AG04450 (cell line): ENCODE measurements at places on chromosomes 5 and 9. TPM values are rescaled to one million over a fixed set of nuclear protein-coding genes. Genes with fewer than 3 reads are reported as not detected.

The DOCK2 gene
- polyA plus RNA-seq: 1.2 and 1.6 TPM in 2 replicates

The PCDHGA4 gene
- 6.3 and 7.6 TPM in 2 replicates for polyA plus RNA-seq

The PCDHB15 gene
- 0.88 and 0.93 TPM in 2 replicates for polyA plus RNA-seq

The NRARP gene
- polyA plus RNA-seq: 0.17 and 0.22 TPM in 2 replicates

The ACSL6 gene
- polyA plus RNA-seq: not detected in 2 replicates

The SERF1A gene
- polyA plus RNA-seq: 0.91 and 1.2 TPM in 2 replicates

The UBQLN1 gene
- 124 and 127 TPM in 2 replicates for polyA plus RNA-seq

The NMUR2 gene
- not detected in 2 replicates for polyA plus RNA-seq

The ORM2 gene
- not detected in 2 replicates for polyA plus RNA-seq

The CCDC192 gene
- polyA plus RNA-seq: not detected in 2 replicates

The POLR3G gene
- polyA plus RNA-seq: 4.7 and 7.3 TPM in 2 replicates

The GDA gene
- not detected in 2 replicates for polyA plus RNA-seq

The ATP10B gene
- not detected in 2 replicates for polyA plus RNA-seq

The PAEP gene
- not detected in 2 replicates for polyA plus RNA-seq

The CATSPER3 gene
- 0.21 and 0.22 TPM in 2 replicates for polyA plus RNA-seq

The ZFP62 gene
- polyA plus RNA-seq: 13.7 and 18.0 TPM in 2 replicates

The HAVCR2 gene
- not detected in 2 replicates for polyA plus RNA-seq

The ADGRV1 gene
- 0.06 TPM in 1 of 2 replicates, not detected in the other for polyA plus RNA-seq

The CKMT2 gene
- polyA plus RNA-seq: 0.11 and 0.24 TPM in 2 replicates

The TMEM215 gene
- not detected in 2 replicates for polyA plus RNA-seq

The ZFP2 gene
- polyA plus RNA-seq: 0.33 and 0.62 TPM in 2 replicates

The PDE6A gene
- not detected in 2 replicates for polyA plus RNA-seq

The FOXI1 gene
- not detected in 2 replicates for polyA plus RNA-seq

The TPPP gene
- polyA plus RNA-seq: 0.05 and 0.06 TPM in 2 replicates

The FRMPD1 gene
- not detected in 2 replicates for polyA plus RNA-seq

DNA sequence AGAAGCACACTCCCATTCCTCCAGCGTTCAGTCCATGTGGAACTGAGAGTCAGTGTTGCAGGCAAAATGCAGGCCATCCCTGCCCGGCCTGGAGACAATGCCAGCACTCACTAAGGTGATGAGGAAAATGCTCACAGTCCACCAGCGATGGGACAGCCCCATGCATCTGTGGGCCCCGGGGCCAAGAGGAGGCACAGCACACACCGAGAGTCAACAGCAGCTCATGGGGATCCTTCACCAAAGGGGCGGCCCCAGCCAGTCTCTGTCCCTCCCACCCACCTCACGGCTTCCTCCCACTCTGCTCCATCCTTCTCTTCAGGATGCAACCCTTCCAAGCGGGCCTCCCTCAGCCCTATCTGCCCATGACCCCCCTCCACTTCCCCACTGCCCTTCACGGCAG, 6.2 kb downstream of the SEMA4D start:
- DNase-seq: no peak

DNA sequence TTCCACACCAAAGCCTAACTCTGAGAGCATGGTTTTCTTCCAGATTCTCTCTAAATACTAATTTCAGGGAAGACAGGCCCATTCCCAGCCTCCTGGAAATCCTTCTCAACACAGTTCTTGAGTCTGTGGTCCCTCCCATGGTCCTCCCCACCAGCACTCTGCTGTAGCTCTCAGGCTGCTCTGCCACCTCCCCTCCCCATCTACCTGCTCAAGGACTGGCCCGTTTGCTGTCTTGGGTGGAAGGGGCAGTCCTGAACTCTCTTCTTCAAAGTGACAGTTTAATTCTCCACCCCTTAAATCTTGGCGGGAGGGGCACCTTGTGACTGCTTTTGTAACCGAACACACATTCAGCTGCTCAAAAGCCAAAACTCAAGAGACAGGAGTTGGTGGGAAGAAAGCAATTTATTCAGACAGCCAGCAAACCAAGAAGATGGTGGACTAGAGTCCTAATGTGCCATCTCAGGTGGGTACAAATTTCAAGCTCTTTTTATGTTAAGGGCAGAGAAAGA, 7.6 kb upstream of the LCN15 start:
- DNase-seq: no peak

GRCh38 chr5:176144508-176144907, 93.7 kb upstream of the SIMC1 start:
- no peak for DNase-seq

GRCh38 chr9:74696520-74696919, 191.2 kb downstream of the TRPM6 start:
- DNase-seq: no peak

- DNase-seq: no peak
Observed at GRCh38 chr5:81544351-81545018, 150.6 kb upstream of the ACOT12 start.

- no peak for DNase-seq
Observed at GRCh38 chr9:123033864-123034601, 566 bp downstream of the GPR21 start.

- no peak for DNase-seq
Observed at GRCh38 chr5:59034498-59035186, 451.8 kb downstream of the RAB3C start.

DNA sequence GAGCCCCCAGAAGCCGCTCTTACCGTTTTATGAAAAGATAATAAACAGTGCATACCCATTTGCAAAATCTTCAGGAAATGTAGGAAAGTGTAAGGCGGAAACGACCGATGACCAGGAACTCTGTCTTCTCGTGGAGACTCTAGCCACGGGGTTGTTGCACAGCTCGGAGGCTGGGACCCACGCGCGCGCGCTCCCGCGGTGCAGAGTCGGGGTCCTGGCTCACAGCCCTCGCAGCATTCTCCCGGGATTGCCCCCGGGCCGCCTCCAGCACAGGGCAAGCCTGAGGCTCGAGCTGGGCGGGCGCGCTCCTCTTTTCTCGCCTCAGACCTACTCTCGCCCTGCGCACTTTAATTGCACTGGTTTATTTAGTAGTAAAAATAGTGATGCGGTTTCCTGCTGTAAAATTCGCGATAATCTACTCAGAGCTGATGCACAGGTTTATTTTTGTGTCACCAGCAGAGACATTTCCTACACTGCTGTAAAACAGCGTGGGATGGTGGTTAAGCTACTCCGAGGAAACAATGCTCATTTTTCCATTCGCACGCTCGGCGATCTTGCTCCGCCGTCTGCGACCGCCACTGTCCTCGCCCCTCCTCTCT, 15.5 kb downstream of the TRIM7 start:
- DNase-seq: no peak

GRCh38 chr5:37424441-37424840, 45.3 kb downstream of the WDR70 start:
- no peak for DNase-seq

GRCh38 chr5:2039180-2039531, 156.4 kb upstream of the IRX4 start:
- DNase-seq: no peak

GRCh38 chr9:134534661-134535080, 106.9 kb upstream of the COL5A1 start:
- DNase-seq: no peak

DNA sequence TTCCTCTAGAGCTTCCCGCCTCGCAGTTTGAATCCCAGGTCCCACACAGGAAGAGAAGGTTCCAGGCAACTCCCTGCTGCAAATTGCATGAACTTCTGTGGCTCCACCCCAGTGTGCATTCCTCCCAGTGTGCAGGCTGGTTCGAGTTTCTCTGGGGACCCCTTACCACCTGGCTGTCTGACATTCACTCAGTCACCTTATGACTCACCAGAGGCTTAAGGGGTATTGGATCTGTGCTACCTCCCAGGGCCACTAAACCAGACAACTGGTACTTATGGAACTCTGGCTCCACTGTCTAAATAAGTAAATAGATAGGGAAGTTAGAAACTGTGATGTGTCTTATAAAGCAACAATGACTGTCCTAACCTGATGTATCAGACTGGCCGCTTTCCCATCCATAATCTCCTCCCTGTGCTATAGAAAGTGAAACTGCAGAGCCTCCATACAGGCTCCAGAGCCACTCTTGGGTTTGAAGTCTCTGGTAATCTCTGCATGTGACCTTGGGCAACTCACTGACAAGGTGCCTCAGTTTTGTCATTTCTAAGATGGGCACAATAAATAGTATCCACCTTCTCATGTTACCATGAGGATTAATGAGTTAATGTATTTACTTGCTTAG, 720.6 kb downstream of the SEMA5A start:
- no peak for DNase-seq

GRCh38 chr5:83654427-83654994, 66.1 kb downstream of the HAPLN1 start:
- DNase-seq: no peak

- peak; percentile 21 for DNase-seq
Observed at GRCh38 chr5:112492291-112492690, 73.2 kb upstream of the EPB41L4A start.

GRCh38 chr5:122493091-122494021, 181.3 kb downstream of the SNCAIP start:
- no peak for DNase-seq

GRCh38 chr9:109923471-109923760, 143.4 kb downstream of the PALM2AKAP2 start:
- DNase-seq: no peak

GRCh38 chr5:82931110-82931509, 146.1 kb downstream of the TMEM167A start:
- DNase-seq: no peak

DNA sequence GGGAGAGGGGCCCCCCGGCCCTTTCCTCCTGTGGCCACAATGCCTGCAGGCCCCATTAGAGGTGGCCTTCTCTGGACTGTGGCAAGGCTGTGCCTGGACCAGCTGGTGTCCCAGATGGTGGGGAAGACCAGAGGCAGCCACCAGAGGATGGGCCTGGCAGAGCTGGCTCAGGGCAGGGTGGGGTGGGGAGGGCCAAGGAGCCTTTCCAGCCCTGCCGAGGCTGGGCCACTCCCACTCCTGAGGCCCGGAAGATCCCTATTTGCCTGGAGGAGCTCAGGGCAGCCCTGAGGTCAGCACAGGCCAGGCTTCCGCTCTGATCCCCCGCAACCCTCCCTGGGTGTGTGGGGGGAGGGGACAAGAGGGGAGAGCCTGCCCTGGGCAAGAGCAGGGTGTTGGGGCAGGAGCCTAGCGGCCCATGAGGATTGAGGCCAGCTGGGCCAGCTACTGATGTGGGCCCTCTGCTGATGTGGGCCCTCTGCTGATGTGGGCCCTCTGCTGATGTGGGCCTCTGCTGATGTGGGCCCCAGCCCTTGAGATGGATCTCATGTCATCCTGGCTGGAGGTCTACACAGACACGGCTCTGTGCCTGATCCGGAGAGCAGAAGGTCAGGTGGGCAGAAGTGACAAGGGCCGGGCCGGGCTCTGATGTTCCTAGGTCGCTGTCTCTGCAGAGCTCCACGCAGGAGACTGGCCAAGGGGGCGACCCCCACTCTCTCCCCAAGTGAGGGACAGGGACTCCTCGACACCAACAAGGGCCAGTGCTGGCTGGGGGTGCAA, 6.0 kb downstream of the MRPS2 start:
- DNase-seq: no peak
